ENCODE measurements at places on chromosomes 11 and 22. TPM values are rescaled to one million over a fixed set of nuclear protein-coding genes. Genes with fewer than 3 reads are reported as not detected.

OR6T1 gene
- not detected for total RNA-seq

DNA sequence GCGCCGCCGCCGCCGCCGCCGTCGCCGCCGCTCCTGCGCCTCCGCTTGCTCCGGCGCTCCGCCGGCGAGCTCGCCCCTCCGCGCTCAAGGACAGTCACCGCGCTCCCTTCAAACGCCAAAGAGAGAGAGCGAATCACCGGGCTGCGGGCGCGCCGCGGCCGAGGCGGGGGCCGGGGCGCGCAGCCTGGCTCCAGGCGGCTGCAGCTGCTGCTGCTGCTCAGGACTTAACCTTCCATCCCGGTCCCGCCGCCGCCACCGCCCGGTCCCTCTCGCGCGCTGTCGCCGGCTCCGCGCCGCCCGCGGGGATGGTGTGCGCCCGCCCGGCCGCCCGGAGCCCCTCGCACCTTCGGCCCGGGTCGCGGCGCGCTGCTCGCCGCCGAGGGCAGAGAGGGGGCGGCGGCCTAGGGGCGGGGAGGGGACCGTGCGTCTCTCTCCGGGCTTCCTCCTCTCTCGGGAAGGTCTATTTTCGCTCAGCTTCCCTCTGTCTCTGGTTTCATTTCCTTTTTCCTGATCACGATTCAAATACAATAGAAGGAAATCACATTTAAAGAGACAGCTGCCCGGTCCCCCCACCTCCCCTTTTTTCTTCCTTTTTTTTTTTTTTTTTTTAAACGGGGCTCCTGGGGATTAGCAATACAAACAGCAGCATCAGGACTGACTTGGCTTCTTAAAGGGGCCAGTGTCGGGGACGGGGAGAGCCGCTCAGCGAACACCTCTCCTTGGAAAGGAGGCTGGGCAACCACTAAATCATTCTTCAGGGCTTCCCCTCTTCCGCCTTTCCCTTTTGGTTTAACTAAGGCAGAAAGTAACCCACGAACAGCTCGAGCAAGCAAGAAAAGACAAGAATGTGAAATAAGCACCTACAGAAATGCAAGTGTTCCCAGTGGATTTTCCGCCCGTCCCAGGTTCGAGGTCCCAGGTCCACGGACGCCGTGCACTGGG is 22.1 kb downstream of the LMO2 start:
- DNase-seq: peak; percentile 62

- DNase-seq: peak; percentile 58
Observed at GRCh38 chr11:112770487-112770886, 190.7 kb upstream of the NCAM1 start.

DNA sequence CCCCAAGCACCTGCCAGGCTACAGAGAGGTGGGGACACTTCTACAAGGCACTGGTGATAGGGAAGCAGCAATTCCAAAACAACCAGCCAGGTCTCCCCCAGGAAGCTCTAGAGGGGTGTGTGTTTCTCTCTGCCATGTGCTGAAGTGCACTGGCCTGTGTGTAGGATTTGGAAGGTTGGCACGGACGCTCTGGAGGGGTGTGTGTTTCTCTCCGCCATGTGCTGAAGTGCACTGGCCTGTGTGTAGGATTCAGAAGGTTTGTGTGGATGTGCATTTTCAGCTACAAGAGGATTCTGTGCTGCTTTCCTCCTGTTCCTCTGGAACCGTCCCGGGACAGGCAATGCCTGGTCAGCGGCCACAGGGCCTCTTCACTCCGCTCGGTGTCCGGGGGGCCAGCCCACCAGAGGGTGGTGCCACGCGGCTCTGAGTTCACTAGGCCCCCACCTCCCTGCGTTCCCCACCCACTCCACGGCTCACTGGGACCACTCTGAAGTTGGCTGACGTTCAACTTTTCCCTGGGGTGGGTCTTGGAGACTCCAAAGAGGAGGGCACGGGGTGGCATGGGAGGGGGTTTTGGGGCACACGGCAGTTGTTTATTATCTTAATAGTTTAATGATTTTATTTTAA is 552.8 kb downstream of the BRD1 start:
- DNase-seq: no peak

GRCh38 chr11:61895046-61895717 is 3.8 kb upstream of the FADS3 start:
- DNase-seq: no peak

DNA sequence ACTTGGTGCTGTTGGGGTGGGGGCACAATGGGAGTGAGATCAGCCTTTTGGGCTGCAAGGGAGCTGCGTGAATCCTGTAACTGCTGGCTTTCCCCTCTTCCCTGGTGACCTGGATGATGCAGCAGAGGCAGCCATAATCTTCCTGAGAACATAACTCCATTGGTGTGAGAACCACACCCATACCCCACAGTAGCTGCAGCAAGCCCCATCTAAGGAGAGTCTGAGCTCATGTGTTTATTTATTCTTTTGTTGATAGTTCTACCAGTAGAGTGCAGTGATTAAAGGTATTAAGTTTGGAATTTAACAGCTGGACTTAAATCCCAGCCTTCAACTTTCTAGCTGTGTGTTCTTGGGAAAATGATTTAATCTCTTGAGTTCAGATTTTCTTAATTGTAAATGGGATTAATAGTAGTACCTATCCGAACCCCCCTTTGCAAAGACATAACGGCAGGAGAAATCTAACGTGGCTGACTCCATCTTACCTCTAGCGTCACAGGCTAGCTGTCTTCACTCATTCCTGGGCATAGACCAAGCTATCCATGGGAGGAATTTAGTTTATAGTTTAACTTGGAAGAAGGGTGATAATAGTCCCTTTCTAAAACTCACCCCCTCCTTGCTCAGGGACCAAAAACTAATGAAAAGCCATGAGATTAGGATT is 385.0 kb upstream of the DDI1 start:
- DNase-seq: no peak

- no peak for DNase-seq
Observed at GRCh38 chr22:43066844-43067385, 22.3 kb downstream of the TTLL1 start.

- DNase-seq: no peak
Observed at GRCh38 chr11:44437122-44437521, 127.2 kb upstream of the ALX4 start.

GAS2 gene
- total RNA-seq: 13.0 TPM
